Activated T-cell treated with anti-CD3 and anti-CD28 coated beads, Interleukin-2, amount 50 U/mL, for 4 hours (primary cell): ENCODE measurements at places on chromosomes 3 and 15. TPM values are rescaled to one million over a fixed set of nuclear protein-coding genes. Genes with fewer than 3 reads are reported as not detected.

DNA sequence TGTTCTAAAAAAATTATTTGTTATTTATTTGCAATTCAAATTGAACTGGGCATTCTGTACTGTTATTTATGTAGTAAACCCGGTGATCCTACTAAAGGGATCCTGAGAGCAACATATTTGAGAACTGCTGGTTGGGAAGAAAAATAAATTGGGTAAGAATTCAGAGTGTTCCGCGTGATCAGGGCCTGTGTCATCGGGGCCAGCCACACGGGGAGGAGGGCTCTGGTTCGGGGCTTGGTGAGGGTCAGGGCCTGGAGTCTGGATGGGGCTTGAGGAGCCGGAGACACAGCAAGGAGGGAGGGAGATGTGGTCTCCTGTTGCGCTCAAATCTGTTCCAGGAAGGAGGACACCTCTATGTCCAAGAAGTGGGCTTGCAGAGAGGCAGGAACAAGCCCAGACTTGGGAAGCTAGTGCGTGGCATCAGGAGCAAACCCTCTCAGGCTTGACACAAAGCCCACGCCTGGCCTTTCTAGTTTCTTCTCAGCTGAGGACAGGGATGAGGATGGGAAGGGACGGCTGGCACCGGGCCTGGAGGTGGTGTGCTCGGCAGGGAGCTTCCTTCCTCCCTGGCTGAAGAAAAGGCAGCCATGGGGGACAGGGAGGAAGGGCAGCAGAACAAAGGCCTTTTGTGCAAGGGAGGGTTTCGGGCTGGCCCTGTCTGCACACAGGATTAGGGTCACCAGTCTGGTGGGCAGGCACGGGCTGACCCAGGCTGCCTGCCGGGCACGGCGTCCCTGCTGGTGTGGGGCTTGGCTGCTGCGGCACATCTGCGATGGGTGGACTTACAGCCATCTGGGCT lies 22.9 kb upstream of the FBLN2 start:
- no peak for DNase-seq

DNA sequence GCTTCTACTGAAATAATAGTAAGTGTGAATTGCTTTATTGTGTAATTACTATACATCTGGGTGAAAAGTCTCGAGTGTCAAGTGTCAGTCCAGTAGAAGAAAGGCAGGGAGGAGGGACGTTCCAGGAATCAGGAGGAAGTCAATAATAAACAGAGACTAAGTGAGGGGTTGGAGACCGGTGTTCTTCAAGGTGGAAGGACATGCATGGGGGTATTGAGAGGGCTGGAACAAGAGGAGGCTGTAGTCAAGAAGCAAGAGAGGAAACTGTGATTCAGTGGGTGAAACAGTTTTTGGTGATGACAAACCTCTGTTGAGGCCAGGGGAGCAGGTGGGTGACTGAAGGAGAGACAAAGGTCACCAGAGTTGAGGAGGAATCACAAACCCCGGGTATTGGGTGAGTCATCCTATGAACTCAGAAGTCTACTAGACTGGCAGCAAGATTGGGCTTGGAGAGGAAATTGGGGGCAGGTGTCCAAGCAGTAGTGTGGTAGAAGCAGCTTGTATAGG lies 11.6 kb upstream of the SCAMP5 start:
- DNase-seq = no peak

- DNase-seq = no peak
Measured at GRCh38 chr3:72155391-72156064, 370.6 kb upstream of the PROK2 start.

- no peak for DNase-seq
Measured at GRCh38 chr3:18378218-18378617, 46.9 kb downstream of the SATB1 start.

GRCh38 chr3:30356866-30357753 lies 249.3 kb upstream of the TGFBR2 start:
- DNase-seq = no peak

DNA sequence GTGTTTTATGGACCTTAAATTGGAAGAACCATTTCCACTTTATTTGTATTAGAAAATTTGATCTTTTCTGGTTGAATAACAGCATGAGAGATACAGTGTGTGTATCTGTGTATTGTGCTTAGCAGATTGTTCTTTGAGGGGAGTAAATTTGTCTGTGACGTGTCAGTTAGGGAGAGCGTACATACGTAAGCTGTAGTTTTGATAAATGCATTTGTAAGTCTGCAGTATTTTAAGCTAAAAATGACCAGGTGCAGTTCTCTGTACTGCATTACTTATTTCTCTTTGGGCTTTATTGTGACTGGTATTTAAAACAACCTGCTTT lies 264.8 kb downstream of the ROBO2 start:
- DNase-seq = no peak

Gene IQCF5
- total RNA-seq = not detected

GRCh38 chr15:41921639-41922038 lies 27.8 kb upstream of the SPTBN5 start:
- no peak for DNase-seq

DNA sequence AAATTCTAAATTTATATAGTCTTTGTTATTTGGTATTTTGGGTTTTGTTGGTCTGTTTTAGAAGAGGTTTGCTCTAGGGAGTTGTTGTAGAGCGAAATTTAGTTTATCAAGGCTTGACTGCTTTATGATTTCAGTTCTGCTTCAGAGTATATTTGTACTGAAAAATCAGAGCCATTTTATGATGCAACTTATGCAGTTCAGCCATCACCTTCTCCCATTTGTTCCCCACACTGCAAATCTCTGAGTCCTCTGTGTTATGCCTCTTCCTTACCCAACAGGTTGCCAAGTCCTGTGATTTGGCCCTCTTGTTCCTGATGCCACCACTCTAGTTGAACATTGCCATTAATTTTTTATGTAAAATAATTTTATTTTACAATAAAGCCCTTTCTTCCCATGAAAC lies 140.4 kb downstream of the ZNF609 start:
- DNase-seq = no peak

DNA sequence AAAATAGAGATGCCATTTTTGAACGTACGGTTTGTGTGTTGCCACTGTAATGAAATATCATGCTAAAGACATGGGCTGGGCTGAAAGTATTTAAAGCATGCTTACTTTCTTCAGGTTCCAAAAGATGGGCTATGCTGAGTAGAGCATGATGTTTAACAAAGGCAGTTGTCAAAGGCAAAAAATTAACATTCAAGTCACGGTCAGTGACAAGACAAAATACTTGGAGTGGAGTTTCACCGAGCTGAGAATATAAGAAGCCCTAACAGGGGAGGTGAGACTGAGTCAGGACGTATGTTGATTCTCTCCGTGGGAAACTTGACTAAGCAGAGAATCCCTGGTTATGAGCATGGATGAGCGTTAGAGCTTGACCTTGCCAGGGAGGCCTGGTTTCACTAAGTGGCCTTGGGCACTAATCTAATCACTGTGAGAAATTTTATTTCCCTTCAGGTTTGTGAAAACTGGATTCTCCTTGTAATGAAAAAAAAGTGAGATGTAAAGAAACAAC lies 218.2 kb upstream of the ADAMTS9 start:
- DNase-seq = no peak

Gene ALDH1L1
- not detected for total RNA-seq

DNA sequence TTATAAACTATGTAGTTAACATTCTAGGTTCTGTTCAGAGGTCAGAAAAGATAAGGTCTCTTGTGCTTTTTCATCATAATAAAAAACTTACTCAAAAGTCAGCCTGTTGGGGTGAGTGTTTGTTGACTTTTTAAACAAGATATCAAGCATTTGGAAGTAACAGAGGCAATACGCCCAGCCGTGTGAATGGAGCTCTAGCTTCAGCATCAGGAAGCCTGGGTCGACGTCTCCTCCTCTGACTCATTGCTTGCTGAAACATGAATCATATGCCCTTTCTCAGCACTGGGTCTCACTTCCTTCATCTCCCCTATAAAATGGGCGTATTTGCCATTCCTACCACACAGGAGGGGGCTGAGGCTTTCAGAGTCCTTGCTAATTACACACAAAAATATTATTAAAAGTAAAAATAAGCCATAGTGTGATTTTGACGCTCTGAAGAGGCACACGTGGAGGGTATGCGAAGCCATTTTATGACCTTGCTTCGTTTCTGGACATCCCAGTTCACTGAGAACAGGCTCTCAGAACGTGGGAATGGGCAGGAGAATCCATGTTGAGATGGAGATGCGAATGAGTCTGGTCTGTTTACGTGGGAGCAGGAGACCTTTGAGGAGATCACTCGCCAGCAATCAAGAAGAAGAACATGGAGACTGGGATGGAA lies 220.8 kb upstream of the TPRG1 start:
- peak; percentile 37 for DNase-seq

Gene BBX
- 42.8 TPM for total RNA-seq

DNA sequence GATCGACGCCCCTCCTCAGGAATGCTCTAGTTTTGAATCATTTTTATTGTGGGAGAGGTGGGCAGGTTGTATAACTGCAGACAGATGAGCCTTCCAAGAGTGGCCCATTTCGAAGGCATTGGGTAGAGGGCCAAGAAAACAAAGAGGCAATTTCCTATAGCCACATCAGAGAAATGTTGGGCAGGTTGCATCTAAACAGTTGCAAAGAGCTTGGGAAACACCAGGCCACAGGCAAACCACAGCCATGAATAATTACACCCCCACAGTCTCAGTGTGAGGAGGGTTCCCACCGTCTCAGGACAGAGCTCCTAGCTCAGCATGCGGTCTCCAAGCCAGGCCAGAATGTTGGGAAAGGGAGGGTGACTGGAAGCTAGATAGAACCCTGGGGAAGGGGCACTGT lies 257.3 kb downstream of the ABHD5 start:
- DNase-seq = no peak

DNA sequence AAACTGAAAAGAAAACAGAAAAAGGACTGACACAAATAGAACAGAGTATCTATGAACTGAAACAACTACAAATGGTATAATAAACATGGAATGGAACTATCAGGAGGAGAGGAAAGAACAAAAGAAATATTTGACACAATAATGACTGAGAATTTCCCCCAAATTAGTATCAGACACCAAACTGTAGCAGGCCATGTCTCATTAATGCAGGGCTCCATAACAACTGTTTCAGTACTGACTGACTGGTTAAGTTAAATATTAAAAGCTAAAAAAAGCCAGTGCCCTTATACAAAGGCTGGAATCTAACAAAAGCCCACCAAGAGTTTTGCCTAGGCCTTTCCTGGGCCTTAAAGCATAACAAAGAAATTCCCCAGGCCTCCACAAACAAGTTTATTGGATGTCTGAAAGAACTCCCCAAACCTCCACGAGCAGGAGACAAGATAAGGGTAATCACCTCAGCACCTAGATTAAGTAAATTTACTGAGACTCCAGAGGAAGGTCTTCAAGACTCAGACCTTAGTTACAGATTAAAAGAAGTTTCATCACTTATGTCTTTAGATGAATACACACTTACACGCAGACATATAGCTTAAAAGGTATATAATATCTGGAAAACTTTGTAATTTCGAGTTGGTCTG lies 45.7 kb downstream of the KPNA1 start:
- no peak for DNase-seq

DNA sequence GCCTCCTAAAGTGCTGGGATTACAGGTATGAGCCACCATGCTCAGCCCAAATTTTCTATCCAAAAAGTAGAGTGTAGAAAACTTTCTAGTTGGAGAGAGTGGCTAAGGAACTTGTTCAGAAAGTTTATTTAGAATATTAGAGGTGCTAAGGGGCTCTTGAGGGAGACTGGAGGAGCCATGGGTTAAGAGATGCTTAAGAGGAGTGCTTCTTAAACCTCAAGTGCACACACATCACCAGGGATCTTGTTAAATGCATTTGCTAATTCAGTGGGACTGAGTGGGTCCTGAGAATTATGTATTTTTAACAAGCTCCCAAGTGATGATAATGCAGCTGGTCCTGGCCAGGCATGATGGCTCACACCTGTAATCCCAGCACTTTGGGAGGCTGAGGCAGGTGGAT lies 29.7 kb upstream of the SLMAP start:
- DNase-seq = no peak

Gene IL5RA
- total RNA-seq = 0.10 TPM

Gene APH1B
- total RNA-seq = 4.2 TPM

Gene GOLGA8S
- total RNA-seq = not detected

Gene NEDD4
- 4.5 TPM for total RNA-seq

- no peak for DNase-seq
Measured at GRCh38 chr3:133821767-133822638, 16.4 kb downstream of the SRPRB start.

- no peak for DNase-seq
Measured at GRCh38 chr15:25375557-25375956, 63.3 kb downstream of the UBE3A start.

Gene DCP1A
- 61.5 TPM for total RNA-seq

DNA sequence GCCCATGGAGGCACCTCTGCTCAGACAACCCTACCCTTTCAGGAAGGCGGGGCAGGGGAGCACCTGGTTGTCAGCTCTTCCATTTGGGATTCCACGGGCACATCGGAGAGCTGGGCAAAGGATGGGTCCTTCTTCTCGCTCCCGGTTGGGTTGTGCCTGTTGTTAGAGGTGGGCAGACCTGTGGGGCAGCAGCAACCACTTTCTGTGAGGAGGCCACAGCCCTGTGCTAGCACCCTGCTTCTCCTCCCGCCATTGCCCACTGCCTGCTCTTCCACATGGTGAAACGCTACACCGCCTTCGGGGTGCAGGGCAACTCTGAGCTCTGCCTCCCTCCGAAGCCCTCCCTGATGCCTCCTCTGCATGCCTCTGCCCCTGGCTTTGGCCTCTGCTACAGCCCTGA lies 7.0 kb upstream of the HHATL start:
- no peak for DNase-seq

Gene KCNMB2
- total RNA-seq = not detected

- DNase-seq = no peak
Measured at GRCh38 chr3:33095436-33095835, 1.5 kb downstream of the GLB1 start.

Gene PRSS50
- not detected for total RNA-seq

DNA sequence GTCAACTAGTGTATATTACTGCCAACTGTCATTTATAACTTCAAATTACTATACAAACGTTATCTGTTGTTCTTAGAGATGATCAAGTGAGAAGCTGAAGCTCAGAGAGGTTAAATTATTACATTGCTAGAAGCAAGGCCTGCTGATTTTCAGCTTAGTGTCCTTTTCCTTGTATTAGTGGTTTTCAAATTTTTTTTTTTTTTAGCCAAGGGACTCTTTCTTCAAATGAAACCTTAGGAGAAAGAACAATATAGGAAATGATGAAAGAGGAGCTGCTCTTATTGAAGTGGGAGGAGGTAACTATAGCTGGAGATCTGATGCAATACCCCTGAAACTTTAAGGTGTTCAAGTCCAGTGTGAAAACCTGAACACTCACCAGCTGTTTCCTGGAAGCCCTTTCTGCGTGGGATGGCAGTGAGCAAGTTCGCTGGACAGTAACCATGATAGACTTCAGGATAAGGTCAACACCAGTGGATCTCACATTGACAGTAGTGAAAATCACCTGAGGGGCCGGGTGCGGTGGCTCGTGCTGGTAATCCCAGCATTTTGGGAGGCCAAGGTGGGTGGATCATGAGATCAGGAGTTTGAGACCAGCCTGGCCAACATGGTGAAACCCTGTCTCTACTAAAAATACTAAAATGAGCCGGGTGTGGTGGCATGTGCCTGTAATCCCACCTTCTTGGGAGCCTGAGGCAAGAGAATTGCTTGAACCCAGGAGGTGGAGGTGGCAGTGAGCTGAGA lies 376.2 kb downstream of the EDEM1 start:
- no peak for DNase-seq

Gene SCG5
- total RNA-seq = 0.30 TPM

GRCh38 chr3:13896473-13897154 lies 16.7 kb upstream of the WNT7A start:
- DNase-seq = peak; percentile 41

Gene PRICKLE2
- total RNA-seq = not detected

Gene CCR1
- total RNA-seq = 3.2 TPM

Gene TNNC1
- total RNA-seq = 0.46 TPM
